ENCODE measurements at places on chromosomes 5 and 9.

DNA sequence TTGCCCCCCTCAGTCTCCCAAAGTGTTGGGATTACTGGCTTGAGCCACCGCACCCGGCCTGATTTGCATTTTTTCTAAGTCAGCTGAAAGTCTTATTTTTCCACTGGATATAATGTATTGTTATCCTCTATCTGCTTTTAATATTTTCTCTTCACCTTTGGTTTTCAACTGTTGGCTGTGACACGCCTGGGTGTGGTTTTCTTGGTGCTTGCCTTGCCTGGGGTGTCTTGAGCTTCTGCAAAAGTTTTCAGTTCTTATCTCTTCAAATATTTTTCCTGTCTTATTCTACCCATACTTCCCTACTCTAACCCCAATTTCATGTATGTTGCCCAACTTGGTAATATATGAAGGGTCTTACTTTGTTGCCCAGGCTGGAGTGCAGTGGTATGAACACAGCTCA, 4.3 kb upstream of the MXD3 start:
- no peak for DNase-seq

DNA sequence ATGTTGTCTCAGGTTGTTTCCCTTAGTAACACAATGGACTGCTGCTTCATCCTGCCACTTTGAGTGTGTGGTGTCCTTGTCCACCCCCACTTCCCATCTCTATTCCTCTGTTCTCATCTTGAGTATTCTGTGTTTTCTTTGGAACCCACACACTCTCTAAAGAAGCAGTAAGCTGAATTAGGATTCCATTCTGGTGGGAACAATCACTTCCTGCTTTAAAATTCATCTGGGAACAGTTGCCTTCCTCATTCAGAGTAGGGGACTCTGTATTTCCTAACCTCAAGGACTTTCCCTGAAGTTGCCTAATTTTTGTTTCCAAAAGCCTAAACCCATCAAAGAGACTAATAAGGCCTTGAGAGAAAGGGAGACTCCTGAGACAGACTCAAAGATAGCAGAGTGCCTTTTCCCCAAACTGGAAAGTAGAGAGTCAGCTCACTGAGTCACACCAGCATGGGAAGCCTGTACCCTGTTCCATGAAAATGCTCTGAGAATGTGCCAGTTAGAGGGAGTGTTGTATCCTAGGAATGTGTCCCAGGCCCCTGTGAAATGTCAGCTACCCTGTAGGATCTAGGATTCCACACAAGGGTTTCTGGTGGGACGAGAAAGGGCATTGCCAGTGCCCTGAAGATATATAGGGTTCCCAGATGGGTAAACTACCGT, 63.6 kb downstream of the CCDC192 start:
- no peak for DNase-seq

- no peak for DNase-seq
These were observed 73.3 kb downstream of the NNT start for GRCh38 chr5:43676083-43676840.

- DNase-seq = no peak
These were observed 424.1 kb upstream of the ACTBL2 start for GRCh38 chr5:57906671-57907070.

- no peak for DNase-seq
These were observed 101.1 kb downstream of the PSD2 start for GRCh38 chr5:139896718-139897117.

DNA sequence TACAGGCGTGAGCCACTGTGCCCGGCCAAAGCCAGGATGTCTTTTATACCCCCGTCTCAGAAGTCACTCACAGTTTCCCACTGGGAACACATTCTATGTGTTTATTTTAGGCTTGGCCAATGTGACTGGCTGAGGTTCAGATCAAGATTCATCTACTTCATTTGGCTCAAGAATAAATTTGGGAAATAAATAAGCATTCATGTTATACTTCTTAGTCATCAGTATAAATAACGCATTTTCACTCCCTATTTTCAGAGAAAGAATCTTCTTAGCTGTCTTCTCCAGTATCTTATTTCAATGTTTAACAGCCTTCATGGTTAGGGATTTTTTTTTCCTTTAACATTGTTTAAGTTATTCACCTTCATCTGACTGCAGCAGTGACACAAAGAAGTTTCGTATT, 11.8 kb downstream of the S100Z start:
- no peak for DNase-seq

- DNase-seq = no peak
These were observed 408.3 kb downstream of the MED10 start for GRCh38 chr5:5969942-5970483.

DNA sequence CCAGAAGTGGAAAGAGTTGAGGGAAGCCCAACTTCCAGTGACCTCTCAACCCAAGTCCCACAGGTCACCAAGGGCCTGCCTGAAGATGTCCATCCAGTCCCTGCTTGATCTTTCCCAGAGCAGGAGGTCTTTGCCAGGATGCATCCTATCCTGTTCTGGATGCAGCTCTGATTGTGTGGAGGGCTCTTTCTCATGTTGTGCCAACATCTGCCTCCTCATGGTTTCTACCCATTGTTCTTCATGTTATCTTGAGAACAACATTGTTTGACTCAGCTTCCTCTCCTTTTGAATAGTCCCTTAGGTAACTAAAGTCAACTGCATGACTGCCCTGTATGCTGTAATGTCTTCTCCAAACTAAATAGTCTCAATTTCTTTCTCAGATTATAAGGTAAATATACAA, 169.3 kb downstream of the CCDC192 start:
- DNase-seq = no peak

- no peak for DNase-seq
These were observed 57.4 kb upstream of the ECM2 start for GRCh38 chr9:92592946-92593861.

GRCh38 chr5:61347080-61347479, 15.0 kb downstream of the ZSWIM6 start:
- no peak for DNase-seq

GRCh38 chr5:102231693-102232619, 64.1 kb downstream of the SLCO4C1 start:
- no peak for DNase-seq

DNA sequence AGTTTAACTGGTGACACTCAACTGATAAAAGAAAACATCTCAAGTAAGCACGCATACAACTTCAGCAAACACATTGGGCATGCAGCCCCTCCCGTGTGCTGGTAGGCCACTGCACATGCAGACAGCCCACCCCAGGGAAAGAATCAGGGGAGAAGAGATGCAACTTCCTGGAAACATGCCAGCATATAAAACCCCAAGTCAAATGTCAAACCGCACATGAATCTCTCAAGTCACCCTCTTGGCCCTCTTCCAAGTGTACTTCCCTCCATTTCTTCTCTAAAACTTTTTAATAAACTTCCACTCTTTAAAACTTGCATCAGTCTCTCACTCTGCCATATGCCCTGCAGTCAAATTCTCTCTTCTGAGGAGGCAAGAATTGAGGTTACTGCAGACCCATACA, 732.7 kb downstream of the SEMA5A start:
- no peak for DNase-seq

DNA sequence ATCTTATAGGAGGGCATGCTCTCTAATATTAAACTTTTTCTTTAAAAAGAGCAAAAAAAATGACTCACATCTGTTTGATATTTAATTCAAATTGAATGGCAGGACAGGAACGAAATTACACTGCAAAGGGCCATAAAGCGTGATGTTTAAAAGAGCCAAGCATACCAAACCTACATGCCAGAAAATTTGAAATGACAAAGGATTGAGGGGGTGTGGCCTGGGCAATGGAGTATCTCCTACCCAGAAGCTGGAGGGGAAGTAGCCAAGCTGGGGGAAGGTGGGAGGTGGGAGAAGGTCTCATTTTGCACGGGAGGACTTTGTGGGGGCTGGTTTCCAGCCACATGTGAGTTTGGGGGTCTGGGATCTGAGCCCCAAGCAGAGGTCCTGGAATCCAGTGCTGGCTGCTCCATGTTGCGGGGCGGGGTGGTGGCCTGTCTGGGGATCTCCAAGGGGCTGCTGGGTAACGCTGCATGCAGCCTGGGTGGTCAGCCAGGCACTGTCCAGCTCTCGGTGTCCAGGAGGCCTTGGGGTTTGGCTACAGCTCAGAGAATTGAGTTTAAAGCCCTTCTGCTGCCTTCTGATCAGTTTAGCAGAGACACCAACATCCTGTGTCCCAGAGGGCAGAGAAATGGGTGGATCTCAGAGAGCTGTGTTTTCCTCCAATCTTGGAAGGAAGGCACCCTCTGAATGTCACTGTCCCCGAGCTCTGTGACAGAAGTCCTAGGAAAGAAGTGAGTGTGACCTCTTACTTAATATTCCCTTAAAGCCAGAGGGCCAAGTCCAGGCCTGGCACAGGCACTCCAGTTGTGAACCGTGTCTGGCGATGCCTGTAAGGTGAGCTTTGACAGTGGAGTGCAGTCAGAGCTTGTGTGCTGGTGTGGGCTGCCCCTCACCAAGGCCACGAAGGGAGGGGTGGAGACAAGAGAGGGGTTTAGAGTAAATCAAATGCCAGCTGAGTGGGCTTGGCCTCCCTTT, 7.6 kb downstream of the DCANP1 start:
- no peak for DNase-seq

DNA sequence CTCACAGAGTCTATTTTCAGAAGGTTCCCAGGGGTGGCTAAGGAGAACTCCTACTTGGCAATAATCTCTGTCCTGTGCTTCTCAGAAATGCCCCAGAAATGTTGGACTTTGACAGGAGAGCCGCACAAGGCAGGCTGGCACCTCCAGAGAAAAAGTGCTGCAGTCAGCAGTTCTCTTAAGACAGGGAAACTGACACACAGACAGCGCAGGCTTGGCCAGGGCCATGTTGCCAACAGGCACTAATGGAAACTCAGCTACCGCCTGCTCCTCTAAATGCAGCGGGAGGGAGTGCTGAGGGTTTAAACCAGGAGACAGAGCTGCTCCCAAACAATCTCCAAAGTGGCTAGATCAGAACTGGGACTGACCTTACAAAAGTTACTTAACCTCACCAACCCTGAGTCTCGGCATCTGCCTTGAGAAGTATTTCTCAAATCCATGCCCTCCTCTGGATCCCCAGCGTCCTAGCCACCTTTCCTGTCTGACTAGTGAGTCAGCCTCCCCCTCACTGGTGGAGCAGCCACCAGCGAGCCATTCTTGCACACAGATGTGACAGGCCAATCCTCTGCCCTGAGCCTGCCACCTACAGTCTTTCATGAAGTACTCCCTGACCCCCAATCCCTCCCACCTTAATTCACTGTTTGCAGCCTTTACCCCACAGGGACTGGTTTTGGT, 186.4 kb downstream of the CDK5RAP2 start:
- no peak for DNase-seq

DNA sequence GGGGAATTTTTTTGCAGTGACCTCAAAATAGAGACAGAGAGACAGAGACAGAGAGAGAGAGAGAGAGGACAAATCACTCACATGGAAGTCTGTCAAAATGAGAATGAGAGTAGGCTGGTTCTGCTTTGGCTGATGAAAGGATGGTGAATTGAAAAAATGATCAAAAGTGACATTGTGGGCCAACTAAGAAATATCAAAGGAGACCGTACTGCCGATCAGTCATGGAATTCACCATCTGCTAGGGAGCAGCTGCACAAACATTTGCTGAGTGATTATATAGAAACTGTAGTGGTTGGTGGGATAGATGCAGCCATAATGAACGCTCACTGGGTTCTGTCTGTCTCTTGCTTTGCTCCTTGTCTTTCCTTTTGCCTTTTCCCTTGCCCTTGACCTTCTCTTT, 476.6 kb upstream of the SGCD start:
- DNase-seq = peak; percentile 25

GRCh38 chr5:171524466-171524865, 105.0 kb downstream of the FGF18 start:
- no peak for DNase-seq

- DNase-seq = no peak
These were observed 84.7 kb upstream of the IRX2 start for GRCh38 chr5:2836133-2836532.

GRCh38 chr5:136087961-136088871, 44.4 kb upstream of the SMAD5 start:
- DNase-seq = no peak

- no peak for DNase-seq
These were observed 261.6 kb downstream of the SEMA5A start for GRCh38 chr5:9284272-9284671.

DNA sequence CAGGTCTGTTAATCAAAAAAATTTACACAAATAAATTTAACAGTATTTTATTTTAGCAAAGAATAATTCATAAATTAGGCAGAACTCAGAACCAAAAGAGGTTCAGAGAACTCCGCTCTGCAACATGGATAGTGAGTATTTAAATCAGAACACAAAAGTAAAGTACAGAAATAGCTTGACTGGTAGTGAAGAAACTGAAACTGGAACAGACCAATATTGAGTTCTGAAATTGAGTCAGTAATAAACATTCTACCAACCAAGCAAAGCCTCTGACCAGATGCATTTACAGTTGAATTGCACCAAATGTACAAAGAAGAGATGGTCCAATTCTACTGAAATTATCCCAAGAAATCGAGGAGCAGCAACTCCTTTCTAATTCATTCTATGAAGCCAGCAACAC, 1542.8 kb downstream of the EFNA5 start:
- no peak for DNase-seq

- no peak for DNase-seq
These were observed 28.6 kb downstream of the IRX2 start for GRCh38 chr5:2722901-2723300.
